HCT116 (cell line): ENCODE measurements at places on chromosomes 7 and 10. TPM values are rescaled to one million over a fixed set of nuclear protein-coding genes. Genes with fewer than 3 reads are reported as not detected.

The TAS2R41 gene
- not detected for total RNA-seq

The NRP1 gene
- 3.8 TPM for total RNA-seq

The MYPN gene
- 0.34 TPM for total RNA-seq

The PKD2L1 gene
- total RNA-seq: 0.17 TPM

The TWIST1 gene
- 0.86 TPM for total RNA-seq

The HNRNPF gene
- 333 TPM for total RNA-seq

The MMS19 gene
- total RNA-seq: 101 TPM

The VAX1 gene
- total RNA-seq: not detected
